ENCODE measurements at places on chromosomes 4 and X.

GRCh38 chrX:133580625-133581024 is 165.3 kb upstream of the GPC4 start:
- no peak for DNase-seq

DNA sequence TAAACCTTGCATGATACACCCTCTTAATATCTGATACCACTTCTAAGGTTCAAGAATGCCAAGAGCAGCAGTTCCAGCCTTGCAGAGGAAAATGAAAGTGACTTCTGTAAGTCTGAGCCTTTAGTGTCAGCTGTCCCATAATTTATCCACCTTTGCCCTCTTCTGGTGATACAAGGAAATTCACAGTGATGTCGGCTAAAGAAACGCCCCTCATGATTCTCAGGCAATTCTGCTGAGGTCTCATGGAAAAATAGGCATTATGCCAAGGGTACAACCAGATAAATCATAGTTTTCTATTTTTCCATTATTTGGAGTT is 172.2 kb upstream of the CXCL13 start:
- DNase-seq, result no peak

DNA sequence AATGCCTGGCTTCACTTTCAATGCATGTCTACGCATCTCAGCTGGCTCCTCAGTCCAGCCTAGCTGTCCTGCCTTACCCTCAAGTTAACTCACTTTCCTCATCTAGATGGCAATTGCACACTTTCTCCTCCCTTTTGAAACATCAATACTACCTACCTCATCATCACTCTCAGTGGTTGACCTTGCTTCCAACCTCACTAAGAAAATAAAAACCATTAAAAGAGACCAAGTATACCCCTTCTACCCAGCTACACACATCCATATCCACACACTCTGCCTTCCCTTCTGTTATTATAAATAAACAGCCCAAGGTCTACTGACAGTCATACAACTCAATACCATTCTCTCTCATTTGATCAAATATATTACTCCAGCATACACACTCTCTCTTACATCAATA is 21.5 kb downstream of the SLC10A7 start:
- DNase-seq, result no peak

- DNase-seq, result no peak
These were observed 27.3 kb downstream of the CSN3 start for GRCh38 chr4:70269674-70270073.

DNA sequence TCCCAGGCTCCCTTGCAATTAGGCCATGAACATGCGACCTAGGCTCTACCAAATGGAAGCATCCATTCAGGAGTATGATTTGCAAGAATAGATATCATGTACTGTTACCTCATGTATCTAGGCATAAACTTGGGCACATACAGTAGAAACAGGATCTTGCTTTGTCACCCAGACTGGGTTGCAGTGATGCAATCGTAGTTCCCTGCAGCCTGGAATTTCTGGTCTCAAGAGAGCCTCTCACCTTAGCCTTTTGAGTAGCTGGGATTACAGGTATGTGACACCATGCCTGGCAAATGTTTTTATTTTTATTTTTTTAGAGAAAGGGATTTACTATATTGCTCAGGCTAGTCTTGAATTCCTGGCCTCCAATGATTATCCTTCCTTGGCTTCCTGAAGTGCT is 994.2 kb downstream of the ADGRL3 start:
- no peak for DNase-seq

GRCh38 chr4:141782205-141782604 is 145.8 kb downstream of the IL15 start:
- DNase-seq, result no peak

GRCh38 chr4:184102927-184103326 is 114.7 kb downstream of the ENPP6 start:
- DNase-seq, result no peak

DNA sequence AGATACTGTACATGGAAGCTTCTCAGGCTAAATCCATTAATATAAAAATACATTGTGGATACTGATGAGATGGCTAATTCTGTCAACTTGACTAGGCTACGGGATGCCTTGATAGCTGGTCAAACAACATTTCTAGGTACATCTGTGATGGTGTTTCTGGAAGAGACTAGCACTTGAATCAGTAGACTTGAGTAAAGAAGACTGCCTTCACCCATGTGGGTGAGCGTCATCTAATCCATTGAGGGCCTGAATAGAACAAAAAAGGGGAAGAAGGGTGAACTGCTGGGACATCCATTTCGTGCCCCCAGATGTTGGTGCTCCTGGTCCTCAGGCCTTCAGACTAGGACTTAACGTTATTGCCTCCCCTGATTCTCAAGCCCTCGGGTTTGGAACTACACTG is 3.7 kb upstream of the SRP72 start:
- DNase-seq, result no peak

- no peak for DNase-seq
These were observed 37.0 kb upstream of the ATP6AP2 start for GRCh38 chrX:40543661-40544328.

DNA sequence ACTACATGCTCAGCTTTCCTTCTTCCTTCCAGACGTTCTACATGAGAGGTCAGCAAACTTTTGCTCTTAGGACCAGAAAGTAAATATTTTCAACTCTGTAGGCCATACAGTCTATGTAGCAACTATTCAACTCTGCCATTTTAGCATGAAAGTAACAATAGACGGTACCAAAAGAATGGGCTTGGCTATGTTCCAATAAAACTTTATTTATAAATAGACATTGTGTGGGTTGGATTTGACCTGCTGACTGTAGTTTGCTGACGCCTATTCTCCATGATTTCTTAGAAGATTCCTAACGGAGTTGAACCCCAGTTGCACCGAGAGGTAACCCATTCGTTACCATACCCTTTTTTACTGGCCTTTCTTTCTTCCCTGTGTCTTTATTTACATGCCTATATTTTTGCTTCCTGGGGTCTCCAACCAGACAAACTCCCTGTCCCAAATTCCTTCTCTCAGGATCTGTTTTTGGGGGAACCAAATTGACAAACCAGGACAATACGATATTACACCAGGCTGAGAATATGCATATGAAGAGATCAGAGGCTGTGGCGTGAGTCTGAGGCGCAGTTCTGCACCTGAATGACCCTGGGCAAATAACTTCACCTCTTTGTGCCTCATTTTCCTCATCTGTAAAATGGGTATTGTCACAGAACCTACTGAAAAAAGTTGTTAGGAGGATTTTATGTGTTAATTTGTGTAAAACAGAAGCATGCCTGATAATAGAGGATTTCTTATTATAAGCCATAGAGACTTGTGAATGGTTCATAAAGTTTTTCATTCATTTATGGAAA is 10.4 kb upstream of the PTTG2 start:
- no peak for DNase-seq

- DNase-seq, result no peak
These were observed 6.7 kb downstream of the LAMP2 start for GRCh38 chrX:120462370-120462769.

- DNase-seq, result no peak
These were observed 2.7 kb upstream of the PHKA1 start for GRCh38 chrX:72716766-72717165.

DNA sequence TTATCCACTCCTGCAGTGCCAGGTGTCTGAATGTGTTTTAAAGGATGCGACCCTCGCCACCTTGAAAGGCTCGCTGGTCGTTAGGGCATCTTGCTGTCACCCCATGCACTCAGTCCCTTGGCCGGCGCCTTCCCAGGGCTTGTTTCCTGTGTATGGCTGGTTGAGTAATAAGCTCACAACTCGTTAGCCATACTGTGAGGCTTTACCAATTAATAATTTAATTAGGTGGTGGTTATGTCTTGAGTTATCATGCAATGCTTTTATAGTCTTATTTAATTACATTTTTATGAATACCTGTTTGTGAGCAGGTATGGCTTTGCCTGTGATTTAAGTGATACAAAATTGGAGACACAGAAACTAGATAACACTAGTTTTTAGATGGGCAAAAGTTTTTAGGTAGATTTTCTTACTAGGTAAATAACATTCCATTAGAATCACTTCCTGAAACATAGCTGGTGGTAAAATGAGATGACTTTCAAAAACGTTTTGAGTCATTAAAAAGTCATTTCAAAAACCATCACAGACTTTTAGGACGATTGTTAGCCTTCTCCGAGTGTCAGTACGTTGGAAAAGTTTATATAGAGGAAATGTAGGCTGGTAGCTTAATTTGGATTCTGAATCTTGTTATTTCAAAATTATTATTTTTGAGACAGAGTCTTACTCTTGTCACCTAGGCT is 18.2 kb downstream of the PTTG2 start:
- peak; percentile 15 for DNase-seq

GRCh38 chr4:27278615-27279375 is 418.2 kb downstream of the STIM2 start:
- DNase-seq, result no peak

DNA sequence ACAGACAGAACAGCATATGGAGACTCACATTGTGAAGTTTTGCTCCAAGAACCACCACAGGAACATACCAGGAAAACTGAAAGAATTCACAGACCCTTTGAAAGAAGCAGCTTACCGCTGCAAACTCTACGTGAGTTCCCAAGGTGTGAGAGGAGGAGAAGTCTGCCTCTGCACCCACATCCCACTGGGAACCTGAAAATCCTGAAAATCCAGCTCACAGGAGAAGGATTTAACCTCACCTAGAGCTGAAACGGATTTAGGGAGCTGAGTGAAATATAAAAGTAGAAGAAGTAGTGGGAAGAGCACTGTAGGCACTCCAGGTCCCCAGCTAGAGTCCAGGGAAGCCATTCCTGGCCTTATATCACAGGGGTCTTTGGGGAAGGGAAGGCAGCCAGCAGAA is 80.0 kb downstream of the FHIP1A start:
- DNase-seq, result no peak

DNA sequence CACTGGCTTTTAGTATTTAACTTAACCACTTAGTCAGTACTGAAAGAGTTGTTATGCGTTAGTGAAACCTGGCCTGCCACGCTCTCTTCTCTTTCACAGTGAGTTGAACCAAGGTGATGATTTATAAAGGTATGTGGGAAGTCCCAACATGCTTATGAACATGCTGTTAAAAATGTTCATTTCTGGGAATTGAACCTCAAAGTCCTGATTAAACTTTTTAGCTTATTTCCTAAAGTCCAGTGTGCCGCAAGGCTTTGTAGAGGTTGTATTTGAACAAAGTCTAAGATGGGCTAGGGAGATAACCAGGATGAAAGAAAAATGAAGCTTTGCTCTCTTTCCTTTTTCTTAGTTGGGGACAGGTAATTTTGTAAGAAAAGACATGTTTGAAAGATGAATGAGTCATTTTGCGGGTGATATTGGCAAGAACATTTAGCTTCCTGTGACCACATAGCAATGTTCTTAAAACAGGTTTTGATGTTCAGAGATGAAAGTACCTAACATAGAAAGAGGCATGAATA is 270.3 kb downstream of the DTHD1 start:
- no peak for DNase-seq

DNA sequence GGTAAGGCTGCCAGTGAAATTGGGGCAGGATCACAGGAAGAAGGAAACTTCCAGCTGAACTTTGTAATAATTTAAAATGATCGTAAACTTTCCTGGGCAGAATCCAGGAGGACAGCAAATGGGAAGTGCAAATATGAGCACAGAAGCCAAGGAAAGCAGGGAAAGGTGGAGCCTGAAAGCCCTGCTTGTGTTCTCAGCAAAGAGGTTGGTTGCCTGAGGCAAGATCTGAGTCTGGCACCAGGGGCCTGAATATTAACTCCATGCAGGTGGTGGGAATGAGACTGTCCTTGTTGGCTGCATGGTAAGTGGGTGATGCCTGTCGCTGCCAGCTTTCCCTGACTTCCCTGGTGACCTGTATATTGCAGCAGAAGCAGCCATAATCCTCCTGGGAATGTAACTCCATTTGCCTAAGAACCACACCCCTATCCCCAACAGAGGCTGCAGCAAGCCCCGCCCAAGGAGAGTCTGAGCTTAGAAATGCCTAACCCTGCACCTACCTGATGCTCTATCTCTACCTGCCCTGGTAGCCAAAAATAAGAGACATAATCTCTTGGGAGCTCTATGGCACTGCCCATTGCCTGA is 132.0 kb upstream of the HDX start:
- no peak for DNase-seq

DNA sequence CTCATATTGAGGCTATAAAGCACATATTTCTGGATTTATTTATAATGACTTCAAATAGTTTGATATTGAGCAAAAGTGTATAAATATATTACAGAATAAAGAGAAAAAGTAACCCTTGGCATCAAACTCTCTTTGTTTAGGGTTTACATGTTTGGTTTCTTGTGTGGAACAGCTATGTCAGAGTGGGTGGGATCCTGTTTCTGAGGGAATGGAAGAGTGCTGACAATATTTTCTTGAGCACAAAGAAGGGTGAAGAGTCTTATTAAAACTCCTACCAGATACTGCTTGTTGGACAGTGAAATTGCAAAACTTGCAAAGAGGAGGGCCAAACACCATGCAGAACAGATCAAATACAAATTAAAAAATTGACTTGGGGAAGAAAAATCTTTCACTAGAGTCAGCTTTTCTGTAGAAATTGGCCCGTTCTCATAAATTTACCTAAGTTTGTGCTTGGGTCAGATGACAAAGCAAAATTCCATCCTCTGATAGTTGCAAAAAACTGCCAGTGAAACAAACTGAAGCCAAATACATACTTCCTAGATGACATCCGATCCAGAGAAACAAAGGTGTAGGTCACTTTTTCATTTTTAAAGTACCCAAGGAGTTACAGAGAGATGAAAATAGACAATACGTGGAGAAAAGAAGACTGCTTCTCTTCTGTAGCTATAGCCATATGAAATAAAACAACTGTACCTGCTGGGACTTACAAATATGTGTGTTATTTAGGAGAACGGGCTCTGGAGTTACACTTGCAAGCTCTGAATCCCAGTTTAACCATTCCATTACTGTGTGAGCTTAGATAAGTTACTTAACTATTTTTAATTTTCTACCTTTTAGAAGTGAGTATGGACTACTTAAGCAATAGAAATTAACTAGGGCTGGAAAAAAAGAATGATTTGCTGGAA is 133.3 kb downstream of the MAML3 start:
- DNase-seq, result no peak

- no peak for DNase-seq
These were observed 1085.6 kb upstream of the TENM3 start for GRCh38 chr4:181157647-181158046.

- no peak for DNase-seq
These were observed 2050.7 kb downstream of the ARAP2 start for GRCh38 chr4:34193451-34194154.

DNA sequence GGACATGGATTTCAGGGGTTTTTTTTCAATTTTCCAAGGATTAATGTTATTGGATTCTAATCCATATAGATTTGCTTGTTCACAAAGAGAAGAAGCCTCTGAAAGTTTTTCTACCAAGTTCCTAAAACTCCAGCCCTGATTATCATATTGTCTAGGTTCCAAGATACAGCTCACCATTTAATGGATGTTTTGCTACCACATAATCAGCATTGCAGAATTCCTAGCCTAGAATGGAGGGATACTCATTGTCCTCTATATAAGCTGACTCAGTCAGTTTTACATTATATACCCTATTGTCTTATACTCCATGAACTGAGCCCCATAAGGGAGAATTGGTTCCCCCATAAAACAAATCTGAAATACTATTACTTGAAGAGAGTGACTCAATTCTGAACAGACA is 664.7 kb upstream of the FAM241A start:
- no peak for DNase-seq

- DNase-seq, result no peak
These were observed 784 bp upstream of the ANXA5 start for GRCh38 chr4:121697564-121697963.

- DNase-seq, result no peak
These were observed 5.4 kb upstream of the TBC1D1 start for GRCh38 chr4:37885496-37885895.
